ENCODE measurements at places on chromosomes 5 and 9. TPM values are rescaled to one million over a fixed set of nuclear protein-coding genes. Genes with fewer than 3 reads are reported as not detected.

GRCh38 chr5:52943285-52943684 lies 45.9 kb upstream of the ITGA2 start:
- DNase-seq: no peak

GRCh38 chr5:35960328-35960727 lies 21.9 kb upstream of the CAPSL start:
- no peak for DNase-seq

DNA sequence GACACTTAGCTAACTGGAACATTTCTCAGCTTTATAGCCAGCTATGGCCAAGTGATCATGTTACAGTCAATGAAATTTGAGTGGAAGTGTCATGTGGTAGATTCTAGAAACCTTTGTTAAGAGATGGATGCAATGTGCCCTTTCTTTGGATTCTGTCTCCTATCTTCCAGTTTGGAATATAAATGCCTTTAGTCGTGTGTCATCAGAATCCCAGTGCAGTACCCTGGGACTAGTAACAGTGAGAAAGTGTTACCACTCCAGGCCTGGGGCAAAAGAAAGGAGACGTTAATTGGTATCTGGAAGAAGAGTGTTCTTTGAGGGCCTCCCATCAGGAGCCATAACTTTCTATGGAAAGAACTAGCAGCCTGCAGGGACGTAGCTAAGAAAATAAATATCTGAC lies 149.6 kb downstream of the SNX18 start:
- DNase-seq: no peak

DNA sequence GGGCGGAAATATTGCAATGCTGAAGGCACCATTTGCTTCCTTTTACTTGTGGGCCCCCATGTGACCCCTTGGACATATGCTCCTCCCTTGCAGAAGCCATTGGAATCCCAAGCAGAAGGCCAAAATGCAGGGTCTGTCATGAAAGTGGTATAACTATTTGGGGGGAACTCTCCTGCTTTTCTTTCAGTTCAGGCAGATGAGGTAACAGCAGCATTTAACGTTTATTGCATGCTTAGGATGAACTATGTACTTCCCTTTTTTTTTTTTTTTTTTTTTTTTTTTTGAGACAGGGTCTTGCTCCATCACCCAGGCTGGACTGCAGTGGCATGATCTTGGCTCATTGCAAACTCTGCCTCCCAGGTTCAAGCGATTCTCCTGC lies 7.8 kb downstream of the FOXI1 start:
- no peak for DNase-seq

DNA sequence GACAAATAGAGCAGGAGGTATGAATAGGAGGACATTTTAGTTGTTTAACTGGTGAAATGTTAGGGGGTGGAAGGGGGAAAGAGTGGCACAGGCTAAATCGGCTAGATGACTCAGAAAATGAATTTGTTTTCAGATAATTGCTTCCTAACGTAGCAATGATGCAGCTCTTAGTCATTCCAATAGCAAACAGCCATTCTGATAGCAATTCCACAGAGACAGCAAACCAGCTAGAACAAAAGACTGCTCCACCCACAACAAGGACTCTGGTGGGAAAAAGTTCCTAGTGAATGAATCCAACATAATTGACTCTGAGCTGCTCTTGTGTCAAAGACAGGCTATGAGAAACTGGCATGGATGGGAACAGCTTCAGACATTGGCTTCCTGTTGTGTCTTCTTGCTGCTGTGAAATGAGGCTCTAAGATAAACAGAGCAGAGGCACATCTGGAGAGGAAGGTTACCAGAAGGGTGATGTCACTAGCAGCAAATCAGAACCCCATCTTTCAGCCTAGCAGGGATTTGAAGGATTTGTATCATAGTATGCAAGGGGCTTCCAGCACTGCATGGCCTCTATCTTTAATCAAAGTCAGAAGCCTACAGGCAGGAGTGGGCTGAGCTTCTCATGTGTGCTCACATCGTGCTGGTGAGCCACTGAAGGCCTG lies 28.1 kb upstream of the F2RL1 start:
- peak; percentile 29 for DNase-seq

GRCh38 chr5:66840511-66841013 lies 244.4 kb downstream of the MAST4 start:
- DNase-seq: no peak

DNA sequence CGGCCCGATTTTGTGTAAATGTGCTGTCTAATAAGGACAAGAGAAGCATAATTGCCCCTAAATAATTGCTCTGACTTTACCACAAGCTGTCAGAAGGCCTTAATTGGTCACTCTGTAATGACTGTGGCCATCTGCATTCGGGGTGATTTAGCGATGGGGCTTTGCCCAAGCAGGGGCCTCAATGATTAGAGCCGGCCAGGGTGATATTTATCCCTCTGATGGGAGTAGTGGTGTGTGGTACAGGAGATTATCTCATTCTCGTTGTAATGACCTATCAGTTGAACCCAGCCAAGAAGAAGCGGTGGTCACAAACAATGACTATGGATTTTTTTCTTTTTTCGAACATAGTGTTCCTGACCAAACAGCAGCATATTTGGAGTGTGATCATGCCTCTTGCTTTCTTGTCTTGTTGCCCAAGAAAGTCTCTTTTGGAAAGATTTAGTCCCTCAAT lies 72.0 kb upstream of the SAP30L start:
- DNase-seq: no peak

SOX30 gene
- total RNA-seq: not detected

AGGF1 gene
- total RNA-seq: 25.0 TPM

MAMDC2 gene
- total RNA-seq: 14.1 TPM
